SJSA1 (cell line): ENCODE measurements at places on chromosomes 6 and 20.

- DNase-seq = no peak
Measured at GRCh38 chr6:136795386-136795785, 3.1 kb upstream of the MAP3K5 start.

DNA sequence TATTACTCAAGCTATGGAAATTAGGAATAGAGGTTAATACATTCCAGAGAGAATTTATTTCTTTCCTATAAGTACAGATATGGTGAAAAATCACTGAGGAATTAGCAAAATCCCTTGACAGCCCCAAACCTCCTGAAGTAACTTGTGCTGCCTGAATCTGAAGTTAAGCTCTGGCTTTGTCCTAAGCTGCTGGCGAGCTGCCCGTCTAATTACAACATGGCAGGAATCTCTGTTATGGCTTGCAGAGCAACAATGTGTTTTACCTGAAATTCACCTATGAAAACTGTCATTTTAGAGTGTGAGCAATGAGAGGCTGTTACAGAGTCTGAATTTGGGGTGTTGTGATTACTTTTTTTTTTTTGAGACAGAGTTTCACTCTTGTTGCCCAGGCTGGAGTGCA is 22.5 kb upstream of the IYD start:
- DNase-seq = no peak

- peak; percentile 43 for DNase-seq
Measured at GRCh38 chr6:97947841-97948240, 664.8 kb upstream of the MMS22L start.

DNA sequence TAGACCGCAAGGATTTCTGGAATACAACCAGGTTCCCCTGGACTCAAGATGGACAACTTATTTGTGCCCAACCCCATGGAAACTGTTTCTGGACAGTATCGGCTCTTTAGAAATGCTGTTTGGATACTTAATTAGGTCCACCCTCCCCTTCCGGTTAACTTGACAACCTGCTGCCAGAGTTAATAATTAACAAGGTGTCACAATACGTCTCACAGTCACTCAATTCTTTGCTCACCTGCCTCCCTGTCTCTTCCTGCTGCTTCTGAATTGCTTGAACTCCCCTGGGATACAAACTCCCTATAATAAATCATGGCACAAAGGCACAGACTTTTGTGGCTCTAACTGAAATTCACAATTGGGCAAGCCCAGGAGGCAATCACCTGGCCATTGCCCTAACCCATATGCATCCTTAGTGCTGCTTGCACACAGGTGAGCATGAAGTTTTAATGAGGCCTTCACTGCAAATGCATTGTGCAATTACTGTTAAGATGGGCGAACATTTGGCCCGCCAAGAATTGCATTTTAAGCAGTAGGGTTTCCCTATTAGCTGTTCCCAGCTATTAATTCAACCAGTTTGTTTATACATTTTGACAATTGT is 504.4 kb upstream of the NOX3 start:
- no peak for DNase-seq

DNA sequence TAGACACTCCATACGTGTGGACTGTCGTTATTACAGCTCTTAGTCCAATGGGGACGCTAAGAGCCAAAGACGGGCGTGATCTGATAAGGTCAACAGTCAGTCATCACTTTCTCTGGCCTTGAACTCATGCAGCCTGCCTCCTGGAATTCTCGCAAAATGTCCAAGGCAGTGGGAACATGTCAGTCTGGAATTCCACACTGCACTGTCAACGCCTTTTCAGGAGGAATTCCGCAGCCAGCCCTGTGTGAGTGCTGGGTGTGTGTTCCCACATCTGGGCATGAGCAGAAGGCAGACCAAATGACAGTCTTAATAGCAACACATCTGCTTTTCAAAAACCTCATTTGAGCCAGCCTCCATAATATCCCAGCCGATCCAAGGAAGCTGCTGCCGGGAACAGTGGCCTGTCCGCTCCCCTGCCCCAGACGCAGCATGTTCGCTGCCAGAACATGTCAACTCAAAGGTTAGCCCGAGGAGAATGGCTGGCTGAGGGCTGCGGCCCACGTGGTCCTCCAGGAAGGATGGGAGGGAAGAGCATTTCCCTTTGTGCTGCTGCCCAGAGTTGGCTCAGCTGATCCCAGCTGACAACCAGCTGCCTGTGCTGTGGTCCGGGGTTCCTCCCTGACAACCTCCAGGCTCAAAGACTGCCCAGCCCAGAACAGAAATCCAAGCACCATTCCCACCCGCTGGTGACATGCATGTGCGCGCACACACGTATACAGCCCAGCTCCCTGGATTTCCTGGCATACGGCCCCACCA is 103.1 kb downstream of the SULF2 start:
- no peak for DNase-seq

DNA sequence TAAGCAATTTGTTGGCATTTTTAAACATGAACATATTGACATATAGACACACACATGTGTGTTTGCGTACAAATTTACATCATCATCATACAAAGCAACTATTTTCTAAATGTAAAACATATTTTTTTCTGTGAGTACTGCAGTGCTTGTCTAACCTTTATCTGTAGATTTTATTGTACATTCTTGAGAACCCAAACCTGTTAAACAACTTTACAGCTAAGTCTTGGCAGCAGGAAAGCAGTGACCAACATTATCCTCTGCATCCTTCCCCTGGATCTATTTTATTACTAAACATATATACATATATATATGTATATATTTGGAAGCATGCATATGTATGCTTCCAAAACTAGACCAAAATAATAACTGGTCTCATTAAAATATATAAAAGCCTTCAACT is 10.4 kb upstream of the PLCB1 start:
- DNase-seq = no peak

- DNase-seq = no peak
Measured at GRCh38 chr20:5039889-5040288, 38.6 kb upstream of the SLC23A2 start.

DNA sequence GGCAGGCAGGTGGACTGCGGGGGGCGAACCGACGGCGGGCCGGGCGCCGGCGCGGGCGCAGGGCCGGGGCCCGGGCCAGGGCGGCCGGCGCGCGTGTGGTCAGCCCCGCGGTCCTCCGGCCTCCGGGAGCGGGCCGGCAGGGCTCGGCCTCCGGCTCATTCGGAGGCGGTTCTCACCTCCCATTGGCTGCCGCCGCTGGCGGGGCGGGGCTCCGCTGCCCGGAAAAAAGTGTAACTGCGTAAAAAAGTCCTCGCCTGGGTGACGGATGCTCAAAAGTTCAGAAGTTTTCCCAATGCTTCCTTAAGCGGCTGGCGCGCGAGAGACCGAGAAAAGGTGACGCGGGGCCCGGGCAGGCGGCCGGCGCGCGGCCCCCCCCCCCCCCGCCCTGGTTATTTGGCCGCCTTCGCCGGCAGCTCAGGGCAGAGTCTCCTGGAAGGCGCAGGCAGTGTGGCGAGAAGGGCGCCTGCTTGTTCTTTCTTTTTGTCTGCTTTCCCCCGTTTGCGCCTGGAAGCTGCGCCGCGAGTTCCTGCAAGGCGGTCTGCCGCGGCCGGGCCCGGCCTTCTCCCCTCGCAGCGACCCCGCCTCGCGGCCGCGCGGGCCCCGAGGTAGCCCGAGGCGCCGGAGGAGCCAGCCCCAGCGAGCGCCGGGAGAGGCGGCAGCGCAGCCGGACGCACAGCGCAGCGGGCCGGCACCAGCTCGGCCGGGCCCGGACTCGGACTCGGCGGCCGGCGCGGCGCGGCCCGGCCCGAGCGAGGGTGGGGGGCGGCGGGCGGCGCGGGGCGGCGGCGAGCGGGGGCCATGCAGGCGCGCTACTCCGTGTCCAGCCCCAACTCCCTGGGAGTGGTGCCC is at the start of gene FOXC1:
FOXC1 (plus strand) TSS at position 268 of the 849 bp plus-strand sequence; CDS start at position 799, 531 bp downstream.
- DNase-seq = peak; percentile 94

DNA sequence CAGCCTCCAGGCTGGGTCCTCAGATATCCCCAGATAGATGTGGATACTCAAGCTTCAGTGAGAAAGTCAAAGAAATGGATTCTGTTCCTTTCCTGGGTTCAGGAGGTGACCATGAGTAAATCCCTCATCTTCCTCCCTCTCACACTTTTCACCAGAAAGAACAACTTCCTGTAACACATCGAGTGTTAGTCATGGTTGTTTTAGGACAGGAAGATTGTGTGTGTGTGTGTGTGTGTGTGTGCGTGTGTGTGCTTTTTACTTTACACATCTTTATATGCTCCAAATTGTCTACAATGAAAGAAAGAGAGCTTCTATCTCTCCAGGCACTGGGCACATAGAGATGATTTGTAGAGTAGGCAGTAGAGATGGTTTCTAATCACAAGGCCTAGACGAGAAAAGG is 139.9 kb downstream of the TBXT start:
- no peak for DNase-seq

DNA sequence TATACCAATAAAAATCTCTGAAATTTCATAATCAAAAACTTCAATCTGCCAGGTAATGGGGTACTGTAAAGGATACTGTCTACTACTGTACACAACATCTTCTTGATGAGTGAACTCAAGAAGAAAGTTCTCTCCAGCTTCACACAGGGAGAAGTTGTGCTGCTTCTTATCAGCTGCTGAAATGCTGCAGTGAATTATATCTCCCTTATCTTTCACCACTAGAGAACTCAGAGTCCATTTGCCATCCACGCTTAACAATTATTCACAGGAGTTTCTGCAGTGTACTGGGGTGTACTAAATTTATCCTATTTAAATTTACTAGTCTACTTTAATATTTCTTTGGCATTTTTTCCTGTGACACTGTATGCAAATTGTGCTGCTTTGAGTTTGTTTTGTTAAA is 384.8 kb downstream of the TFAP2B start:
- no peak for DNase-seq

- DNase-seq = no peak
Measured at GRCh38 chr6:140032189-140032588, 657.7 kb upstream of the CITED2 start.

DNA sequence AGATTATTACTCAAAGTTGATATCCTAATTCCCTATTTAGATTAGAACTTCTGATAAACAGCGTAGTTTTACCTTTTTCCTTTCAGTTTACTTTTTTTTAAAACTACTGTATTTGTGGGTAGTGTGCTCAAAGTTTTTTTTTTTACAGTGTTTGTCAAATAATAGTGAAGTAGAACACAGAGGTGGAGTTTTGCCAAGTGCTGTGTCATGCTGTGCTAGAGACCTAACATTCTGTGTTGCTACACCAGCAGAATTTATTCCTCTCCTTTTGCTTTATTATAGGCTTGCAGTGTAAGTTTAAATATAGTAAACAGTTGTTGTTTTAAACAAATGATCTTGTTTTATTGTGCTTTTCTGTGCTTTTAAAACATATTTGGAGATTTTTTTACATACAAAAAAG is 125.4 kb downstream of the HIVEP1 start:
- DNase-seq = peak; percentile 64

GRCh38 chr6:134014588-134015137 is 37.8 kb downstream of the SLC2A12 start:
- DNase-seq = no peak

GRCh38 chr20:23603321-23603720 is 2.4 kb downstream of the CST9 start:
- DNase-seq = no peak

GRCh38 chr20:45508068-45508886 is 7.1 kb downstream of the SPINT3 start:
- no peak for DNase-seq

GRCh38 chr6:143064271-143064670 is 3.6 kb downstream of the AIG1 start:
- DNase-seq = no peak

DNA sequence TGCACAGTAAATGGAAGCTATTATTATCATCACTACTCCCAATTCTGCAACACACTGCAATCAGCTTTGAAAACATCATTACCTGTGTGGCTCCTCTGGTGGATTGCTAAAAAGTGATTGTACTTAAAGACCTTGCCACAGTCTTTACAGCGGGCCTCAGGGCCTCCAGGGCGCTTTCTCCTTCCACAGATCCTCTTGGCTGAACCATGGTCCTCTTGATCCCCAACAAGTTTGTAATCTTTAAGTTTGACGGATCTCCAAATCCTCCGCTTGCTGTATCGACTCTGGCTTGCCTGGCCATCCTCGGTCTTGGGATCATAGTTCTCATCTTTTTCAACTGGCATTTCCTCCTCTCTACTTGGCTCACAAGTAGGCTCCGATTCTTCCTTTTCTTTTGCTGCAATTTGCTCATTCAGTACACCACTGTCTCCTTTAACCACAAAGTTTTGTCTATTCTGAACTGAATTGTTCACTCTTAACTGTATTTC is 2.0 kb downstream of the ZBTB24 start:
- no peak for DNase-seq

DNA sequence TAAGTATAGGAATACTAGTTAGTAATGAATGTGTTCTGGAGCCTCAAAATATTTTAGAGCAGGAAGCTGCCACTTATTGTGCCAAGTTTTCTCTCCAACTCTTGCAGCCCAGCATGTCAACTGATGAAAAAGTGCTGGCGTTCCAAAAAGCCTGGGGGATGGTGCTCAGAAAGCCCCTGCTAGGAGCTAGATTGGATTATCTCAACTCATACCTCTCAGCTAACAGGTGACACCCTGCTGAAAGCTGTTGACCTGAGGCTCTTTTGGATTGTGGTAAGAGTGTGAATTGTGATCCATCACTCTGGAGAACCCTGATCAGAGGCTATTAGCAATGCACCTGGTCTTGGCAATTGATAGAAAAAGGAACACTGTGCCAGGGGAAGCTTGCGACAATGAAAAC is 580.4 kb downstream of the EYS start:
- DNase-seq = no peak

GRCh38 chr20:16864963-16865362 is 116.8 kb downstream of the OTOR start:
- DNase-seq = no peak

GRCh38 chr20:63747622-63748069 is 8.1 kb downstream of the SLC2A4RG start:
- peak; percentile 43 for DNase-seq

- DNase-seq = no peak
Measured at GRCh38 chr6:161921602-161922395, 647.9 kb upstream of the AGPAT4 start.
